Fibroblast of the aortic adventitia (primary cell): ENCODE measurements at places on chromosomes 12 and 14.

- no peak for DNase-seq
Observed at GRCh38 chr12:129138776-129139175, 285.5 kb downstream of the GLT1D1 start.

GRCh38 chr12:131943389-131943788 lies 6.4 kb upstream of the EP400 start:
- DNase-seq = no peak

GRCh38 chr14:69553252-69553651 lies 21.4 kb downstream of the CCDC177 start:
- peak; percentile 93 for DNase-seq

DNA sequence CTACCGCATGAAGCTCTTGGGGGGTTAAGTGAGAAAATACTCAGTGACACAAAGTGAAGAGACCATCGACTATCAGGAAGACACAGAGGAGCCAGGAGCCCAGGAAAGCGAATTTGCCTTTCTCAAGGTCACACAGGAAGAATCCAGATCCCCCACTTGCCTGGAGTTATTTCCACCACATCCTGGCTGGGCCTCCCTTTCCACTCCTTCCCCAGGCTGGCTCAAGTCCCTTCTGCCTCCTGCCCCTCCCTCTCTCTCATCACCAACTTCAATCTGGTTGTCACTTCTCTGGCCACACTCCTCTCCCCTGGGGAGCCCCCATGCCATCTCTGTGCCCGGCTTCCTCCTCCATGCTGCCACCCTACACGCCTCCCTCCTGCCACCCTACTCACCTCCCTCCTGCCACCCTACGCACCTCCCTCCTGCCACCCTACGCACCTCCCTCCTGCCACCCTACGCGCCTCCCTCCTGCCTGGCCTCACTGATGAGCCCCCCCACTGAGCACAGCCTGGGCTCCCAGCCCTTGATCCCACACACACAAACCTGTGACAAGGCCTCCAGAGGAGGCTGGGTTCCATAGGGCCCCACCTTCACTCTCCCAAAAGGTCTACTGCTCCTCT lies 6.3 kb downstream of the SCNN1A start:
- DNase-seq = no peak

- DNase-seq = no peak
Observed at GRCh38 chr14:105526776-105527380, 495 bp downstream of the TMEM121 start.

- DNase-seq = no peak
Observed at GRCh38 chr14:23162005-23162404, 21.5 kb downstream of the SLC7A8 start.

GRCh38 chr12:4272424-4273272 lies 914 bp upstream of the CCND2 start:
- no peak for DNase-seq

DNA sequence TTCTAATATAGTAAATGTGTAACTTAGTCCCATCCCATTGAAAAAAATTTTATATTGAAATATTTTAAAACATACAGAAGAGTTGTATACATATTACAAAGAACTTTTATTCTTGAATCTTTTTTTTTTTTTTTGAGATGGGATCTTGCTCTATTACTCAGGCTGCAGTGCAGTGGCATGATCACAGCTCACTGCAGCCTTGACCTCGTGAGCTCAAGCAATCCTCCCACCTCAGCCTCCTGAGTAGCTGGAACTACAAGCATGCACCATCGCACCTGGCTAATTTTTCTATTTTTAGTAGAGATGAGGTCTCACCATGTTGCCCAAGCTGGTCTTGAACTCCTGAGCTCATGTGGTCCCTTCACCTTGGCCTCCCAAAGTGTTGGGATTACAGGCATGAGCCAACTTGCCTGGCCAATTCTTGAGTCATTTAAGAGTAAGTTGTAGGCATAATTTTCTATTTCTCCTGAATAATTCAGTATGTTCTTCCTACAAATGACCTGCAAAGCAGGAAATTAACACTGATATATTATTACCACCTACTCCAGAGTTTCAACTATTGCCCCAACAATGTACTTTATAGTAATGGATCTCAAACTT lies 153.0 kb upstream of the BMP4 start:
- no peak for DNase-seq

- DNase-seq = no peak
Observed at GRCh38 chr14:99189201-99189801, 82.7 kb downstream of the BCL11B start.

DNA sequence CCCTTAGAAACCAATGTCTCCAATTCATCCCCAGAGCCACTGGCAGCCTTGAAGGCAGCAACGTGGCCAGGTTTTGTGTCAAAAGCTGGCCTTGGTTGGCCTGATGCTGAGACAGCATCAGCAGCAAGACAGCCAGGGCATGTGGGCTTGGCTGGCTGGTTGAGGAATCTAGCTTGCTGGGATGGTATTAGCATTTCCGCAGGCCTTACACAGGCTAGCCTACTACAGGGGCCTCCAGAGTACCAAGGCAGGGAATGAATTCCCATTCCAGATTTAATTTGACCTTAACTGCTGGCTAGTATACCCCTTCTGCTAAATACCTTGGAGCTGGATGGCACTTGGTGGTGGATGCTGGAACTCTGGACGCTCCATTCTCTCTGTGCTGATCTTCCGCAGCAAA lies 15.8 kb downstream of the NGDN start:
- no peak for DNase-seq

DNA sequence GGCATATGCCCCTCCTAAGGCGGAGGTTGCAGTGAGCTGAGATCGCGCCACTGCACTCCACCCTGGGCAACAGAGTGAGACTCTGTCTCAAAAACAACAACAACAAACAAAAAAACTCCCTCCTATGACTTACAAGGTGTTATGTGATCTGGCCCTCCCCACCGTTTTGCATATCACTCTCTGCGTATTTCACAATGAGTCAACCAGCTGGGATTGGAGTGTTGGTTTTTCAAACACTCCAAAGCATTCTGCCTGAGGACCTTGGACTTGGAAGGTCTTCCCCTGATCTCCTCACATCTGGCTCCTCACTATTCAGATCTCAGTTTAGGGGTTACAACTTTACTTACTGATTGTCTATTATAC lies 14.0 kb downstream of the MANSC1 start:
- no peak for DNase-seq

DNA sequence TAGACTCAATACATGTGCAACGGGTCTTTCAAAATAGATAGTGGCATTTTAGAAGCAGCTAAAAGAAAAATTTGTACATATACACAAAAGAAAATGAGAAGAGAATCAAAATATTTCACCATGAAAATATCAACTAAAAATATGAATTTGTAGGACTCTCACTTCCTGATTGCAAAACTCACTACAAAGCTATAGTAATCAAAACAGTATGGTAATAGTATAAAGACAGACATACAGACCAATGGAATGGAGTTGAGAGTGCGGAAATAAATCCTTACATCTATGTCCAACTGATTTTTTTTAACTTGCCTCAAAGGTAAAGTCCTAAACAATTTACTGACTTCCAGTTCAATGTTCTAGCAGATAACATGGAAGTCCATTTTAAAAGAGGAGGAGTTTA lies 13.1 kb downstream of the C2CD5 start:
- no peak for DNase-seq

- no peak for DNase-seq
Observed at GRCh38 chr12:42585154-42585840, 4.2 kb downstream of the PRICKLE1 start.

- DNase-seq = peak; percentile 75
Observed at GRCh38 chr12:47393403-47393790, 312.4 kb downstream of the RPAP3 start.

DNA sequence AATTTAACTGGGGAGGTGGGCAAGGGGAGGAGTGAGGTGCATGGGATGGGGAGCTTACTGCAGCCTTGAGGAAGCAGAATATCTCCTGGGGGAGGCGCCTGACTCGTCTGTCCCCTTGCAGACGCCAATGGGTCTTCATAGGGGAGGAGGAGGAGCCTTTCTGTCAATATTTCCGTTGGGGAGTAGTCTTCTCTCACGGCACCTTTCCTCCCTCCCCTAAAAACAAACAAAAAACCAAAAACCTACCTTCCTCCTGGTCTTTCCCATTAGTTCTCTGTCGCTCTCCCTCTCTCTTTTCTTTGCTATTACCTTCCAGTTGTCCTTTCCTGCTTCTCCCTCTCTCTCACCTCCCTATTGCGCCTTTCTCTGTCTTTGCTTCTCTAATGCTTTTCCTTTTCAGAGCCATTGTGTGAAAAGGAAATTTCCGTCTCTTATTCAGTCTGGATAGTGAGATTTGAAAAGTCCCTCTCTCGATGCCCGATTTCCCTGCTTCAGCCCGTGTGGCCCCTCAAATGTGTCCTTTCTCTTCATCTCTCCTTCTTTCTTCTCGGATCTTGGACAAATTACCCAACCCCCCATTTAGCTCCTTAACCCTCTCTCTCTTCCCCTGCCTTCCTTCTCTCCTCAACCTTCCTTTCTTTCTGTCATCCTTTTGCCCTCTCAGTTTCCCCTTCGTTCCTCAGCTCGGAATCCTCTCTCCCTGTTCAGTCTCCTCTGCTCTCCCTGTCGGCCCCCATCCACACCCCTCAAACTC lies 5.9 kb downstream of the GPR84 start:
- DNase-seq = no peak

DNA sequence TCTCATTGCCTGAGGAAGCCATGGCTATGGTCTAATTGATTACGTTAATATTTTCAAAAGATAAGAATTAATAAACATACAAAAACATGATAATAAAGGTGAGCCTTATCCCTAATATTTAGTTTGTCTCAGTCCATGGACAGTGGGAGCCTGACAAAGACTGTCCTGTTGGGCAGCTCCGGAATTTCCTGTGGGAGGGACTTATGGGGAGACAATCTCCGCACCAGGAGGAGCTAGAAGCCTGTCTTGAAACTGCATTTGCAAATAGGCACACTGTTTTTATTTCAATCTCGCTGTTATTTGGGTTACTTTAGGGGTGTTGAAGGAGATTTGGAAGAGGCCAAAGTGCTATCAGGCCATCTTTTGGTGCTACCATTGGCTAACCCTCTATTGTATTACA lies 50.8 kb upstream of the ZDHHC17 start:
- no peak for DNase-seq

GRCh38 chr12:116094475-116094874 lies 183.0 kb downstream of the MED13L start:
- DNase-seq = no peak

DNA sequence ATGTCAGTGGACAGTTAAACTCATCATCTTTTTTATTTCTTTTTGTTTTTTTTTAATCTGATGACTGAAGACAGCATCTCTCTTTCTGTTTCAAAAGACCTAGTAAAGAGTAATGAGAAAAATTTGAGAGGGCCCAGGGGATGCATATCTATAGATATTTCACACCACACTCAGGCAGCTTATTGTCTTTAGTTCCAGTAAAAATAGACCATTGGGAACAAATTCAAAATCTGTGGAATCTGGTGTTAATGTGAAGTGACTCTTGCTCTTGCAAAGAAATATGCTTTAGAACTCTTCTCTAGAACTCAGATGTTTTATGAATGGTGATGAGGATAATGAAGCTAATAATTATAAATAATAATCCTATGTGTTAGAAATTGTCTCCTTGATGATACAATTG lies 214.5 kb upstream of the ATP2B1 start:
- DNase-seq = peak; percentile 26

- no peak for DNase-seq
Observed at GRCh38 chr14:40312296-40312695, 880.1 kb upstream of the FBXO33 start.

- DNase-seq = no peak
Observed at GRCh38 chr14:59831121-59831730, 39.4 kb downstream of the RTN1 start.

DNA sequence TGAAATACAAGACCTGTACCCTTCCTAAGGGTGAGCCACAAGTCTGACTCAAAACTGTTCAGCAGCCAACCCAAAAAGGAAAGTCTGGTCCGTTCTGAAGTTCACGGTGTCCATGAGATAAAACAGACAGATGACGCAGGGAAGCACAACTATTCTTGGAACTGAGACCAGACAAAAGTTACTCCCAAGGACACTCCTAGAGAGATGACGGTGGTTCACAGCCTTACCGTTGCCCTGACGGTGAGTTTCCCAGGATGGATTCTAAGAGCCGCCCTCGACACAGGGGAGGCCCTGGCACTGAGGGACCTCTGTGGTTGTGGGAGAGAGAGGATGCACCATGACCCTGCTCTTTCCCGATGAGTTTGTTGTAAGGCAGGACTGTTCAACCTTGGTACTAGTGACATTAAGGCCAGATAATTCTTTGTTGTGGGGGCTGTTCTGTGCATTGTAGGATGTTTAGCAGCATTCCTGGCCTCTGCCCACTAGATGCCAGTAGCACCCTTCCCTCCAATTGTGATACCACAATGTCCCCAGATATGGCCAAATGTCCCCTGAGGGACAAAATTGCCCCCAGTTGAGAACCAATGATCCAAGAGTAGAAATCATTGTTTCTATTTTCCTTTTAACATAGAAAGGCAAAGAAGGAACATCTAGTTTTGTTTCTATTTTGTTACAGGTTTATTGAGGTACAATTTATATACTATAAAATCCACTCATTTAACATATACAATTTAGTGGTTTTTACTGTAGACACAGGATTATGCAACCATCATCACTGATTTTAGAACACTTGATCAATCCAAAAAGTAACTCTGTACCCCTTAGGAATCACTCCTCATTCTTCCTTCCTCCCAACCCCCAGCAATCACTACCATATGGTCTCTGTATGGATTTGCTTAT lies 23.0 kb downstream of the OR10P1 start:
- DNase-seq = peak; percentile 84

DNA sequence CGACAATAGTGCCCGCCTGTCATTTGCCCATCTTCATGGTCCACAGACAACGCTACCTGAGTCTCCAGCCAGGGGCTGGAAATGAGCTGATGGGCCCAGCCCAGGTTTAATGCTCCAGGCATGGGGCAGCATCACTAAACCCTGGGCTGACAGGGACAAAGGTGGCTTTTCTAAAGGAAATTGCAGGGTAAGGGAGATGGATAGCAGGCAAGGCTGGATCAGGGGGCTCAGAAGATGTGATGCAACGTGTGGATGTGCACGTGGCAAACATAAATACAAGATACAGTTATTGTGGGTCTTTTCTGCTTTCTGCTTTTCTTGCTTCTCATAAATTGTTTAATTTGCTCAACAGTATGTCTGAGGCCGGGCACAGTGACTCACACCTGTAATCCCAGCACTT lies 3.7 kb upstream of the MMP17 start:
- no peak for DNase-seq

- DNase-seq = no peak
Observed at GRCh38 chr12:86373813-86374212, 117.6 kb upstream of the MGAT4C start.
